Right renal pelvis (tissue), 4 donors: ENCODE measurements at places on chromosomes 12 and 14.

GRCh38 chr12:105433804-105434203 is 103.3 kb downstream of the C12orf75 start:
- no peak for DNase-seq

DNA sequence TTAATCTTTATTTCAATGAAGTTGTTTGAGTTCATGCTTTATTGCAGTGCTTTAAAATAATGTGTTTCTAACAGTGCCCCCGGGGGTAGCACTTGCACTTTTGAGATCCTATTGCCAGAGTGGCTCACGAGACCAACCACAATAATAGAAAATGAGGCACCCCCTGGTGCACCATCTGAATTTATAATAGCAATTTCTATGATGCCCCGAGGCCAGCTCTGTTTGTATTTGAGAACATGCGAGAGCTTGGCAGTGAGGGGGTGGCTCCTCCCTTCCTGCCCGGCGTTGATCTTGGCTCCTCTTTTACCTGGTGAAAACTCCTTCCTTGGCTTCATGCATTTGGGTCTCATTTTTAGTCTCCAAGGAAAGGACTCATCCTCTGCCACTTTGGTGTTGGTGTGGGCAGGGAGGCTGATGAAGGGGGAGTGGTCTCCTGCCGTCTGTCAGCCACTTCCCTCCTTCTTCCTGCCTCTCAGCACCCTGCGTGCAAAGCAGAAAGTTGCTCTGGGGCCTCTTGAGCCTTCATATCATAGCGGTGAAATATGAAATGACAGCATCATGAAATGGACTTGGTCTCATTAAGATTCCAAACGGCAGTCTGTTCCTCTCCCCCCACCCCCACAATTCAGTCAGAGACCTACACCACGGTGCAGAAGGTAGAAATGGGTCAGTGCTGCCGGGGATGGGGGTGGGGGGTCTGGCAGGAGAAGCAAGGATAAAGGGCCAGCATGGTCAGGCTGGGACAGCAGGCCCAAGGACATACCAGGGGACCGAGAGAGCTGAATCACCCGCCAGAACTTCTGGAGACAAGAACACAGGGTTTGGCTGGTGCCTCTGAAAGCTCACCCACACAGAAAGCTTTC is 17.7 kb upstream of the NRXN3 start:
- no peak for DNase-seq

DNA sequence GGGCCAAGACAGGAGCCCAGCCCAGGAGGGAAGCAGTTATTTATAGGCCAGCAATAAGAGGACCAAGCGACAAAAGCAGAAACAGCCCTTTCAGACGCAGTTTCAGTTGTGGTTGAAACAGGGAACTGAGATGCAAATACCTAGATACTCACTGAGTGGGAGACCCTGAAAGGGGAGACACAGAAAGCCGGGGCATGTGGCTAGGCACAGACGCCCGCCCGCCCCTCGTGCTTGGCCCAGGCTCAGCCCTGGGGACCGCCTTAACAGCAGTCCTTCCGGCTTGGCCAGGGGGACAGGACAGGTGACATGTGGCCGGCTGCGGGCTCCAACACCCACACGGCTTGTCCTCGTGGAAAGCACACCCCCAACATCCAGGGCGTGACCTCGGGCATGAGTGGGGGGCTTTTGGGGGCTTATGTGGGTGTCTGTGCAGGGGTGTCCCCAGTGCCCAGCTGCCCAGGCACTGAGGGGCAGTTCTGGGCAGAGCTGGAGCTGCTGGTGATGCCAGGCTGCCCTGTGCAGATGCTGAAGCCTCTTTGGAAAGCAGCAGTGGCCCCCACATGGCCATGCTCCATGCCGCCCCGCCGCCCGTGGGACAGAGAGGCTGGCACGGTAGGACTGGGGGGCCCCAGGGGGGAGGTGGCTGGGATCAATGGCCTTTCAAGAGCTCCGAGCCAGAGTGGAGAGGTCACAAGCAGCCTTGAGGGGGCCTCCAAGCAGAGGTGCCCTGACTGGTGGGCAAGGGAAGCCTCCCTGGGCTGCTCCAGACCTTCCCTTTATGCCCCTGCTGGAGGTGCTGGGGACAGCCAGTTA is 2.1 kb downstream of the PLD4 start:
- no peak for DNase-seq

- no peak for DNase-seq
Observed at GRCh38 chr14:100155049-100155621, 4.3 kb downstream of the DEGS2 start.

- no peak for DNase-seq
Observed at GRCh38 chr12:113174461-113175384, 10.6 kb downstream of the DDX54 start.

DNA sequence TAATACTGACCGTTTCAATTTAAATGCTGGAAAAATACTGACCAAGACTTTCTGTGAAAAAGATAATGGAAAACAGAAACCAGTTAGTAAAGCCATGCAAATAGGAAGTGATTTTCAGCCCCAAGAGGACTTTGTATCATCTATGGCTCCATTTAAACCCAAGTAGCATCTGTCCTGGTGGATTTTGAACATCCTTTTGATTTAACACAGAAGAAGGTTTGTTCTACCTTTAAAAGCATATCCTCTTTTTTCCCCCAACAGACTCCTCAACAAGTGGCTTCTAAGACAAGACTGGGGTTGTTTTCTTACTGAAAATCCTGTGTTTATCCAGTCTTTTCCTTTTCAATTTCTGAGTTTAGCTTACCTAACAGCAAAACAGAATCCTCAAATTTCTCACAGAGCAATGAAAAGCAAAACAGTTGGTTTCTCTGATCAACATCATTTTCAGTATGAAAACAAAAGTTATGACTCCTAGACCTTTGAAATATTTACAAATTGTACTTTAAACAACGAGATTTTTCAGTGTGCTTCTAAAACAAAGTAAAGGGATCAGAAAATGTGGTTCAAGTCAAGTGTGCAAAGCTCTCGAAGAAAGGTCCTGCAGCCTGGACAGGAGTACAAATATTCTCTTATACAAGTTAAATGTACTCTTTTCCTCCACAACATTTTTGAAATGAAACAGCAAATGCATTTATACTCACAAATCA is 2.9 kb downstream of the PHLDA1 start:
- DNase-seq, result no peak

- no peak for DNase-seq
Observed at GRCh38 chr14:70934502-70935134, 27.4 kb downstream of the PCNX1 start.

GRCh38 chr12:120110550-120111501 is 5.7 kb downstream of the RAB35 start:
- DNase-seq, result no peak

DNA sequence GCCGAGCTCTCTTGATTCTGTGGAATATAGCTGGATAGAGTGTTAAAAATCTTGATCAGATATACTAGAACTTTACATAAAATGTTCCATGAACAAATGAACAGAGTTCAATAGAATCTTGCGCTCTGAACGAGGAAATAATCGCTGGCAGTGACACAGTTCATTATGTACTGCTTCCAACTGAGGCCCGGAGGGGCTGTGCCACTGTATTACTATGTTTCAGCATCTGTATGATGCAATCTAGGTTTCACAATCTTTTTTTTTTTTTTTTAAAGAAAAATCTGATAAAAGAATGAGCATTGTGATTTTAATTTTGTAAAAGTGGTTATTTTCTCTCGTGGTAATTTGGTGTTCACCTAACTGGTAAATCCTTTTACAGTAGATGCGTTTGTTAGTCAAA is 77.2 kb downstream of the FERMT2 start:
- no peak for DNase-seq

DNA sequence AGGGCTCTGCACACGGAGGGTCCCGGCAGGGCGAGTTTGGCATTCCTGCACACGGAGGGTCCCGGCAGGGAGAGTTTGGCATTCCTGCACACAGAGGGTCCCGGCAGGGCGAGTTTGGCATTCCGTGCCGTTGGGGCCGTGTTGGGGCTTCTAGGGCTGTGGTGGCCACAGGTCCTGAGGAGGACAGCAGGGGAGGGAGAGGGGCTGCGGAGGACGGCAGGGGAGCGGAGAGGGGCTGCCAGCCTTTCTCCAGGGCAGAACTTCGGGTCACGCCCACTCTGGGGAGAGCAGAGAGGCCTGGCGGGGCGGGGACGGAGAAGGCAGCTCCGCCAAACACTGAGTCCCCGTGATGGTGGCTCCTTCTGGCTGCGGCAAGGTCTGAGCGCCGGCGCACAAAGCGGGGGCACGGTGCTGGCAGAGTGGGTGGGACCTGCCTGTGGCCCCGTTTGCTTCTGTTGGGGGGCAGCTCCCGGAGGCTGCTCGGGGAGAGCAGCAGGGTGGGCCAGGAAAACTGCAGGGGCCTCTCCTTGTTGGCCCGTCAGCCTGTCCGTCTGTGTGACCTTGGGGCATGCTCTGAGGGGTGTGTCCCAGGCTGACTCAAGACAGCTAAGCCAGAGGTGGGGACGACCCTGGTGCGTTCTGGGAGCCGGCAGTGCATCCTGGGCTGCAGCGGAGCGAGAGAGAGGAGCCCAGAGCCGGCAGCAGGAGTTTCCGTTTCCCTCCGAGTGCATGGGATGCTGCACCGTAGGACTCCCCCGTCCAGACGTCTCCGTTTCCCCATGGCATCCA is 60.2 kb downstream of the LRCOL1 start:
- DNase-seq, result no peak

DNA sequence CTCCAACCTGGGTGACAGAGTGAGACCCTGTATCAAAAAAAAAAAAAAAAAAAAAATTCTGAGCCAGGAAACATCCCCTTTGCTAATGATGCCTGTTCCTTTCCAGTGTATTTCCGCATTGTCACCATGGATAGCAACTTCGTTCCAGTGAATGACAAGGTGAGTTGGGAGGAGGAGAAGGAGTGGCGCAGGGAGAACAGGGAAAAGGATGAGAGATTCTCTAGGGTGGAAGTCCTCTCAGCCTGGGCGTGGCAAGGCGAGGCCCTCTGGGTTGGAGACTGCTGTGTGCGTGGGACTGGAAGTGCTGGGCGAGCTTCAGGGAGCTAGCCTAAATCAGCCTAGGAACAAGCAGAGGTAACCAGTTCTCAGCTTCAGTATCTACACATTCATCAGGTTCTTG is 7.2 kb downstream of the A2ML1 start:
- no peak for DNase-seq

GRCh38 chr14:37596790-37597472 is 1.5 kb downstream of the TTC6 start:
- no peak for DNase-seq

DNA sequence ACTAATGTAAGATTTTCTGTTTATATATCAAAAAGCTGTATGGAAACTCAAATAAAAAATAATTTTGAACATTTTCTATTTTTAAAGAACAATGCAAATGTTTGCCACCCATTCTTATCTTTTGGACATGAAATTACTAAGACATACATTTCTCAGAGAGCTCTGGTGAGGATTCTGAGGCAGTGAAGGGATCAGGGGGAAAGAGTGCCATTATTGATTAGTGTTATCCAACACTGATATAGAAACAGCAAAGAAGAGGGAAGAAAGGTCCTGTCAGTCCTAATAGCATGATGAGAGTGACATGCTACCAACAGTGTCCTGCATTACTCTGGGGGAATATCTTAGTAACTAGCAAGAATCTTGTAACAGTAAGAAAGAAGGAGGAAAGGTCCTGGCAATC is 282.2 kb downstream of the RPL10L start:
- DNase-seq, result no peak

GRCh38 chr14:100469632-100470522 is 117.3 kb downstream of the BEGAIN start:
- DNase-seq, result no peak

DNA sequence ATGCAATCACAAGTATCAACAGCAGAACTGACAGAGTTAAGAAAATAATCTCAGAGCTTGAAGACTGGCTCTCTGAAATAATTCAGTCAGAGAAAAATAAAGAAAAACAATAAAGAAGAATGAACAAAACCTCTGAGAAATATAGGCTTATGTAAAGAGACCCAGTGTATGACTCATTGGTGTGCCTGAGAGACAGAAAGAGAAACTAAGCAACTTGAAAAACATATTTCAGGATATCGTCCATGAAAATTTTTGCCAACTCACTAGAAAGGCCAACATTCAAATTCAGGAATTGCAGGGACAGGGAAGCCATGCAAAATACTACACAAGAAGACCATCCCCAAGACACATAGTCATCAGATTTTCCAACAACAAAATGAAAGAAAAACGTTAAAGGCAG is 56.2 kb downstream of the APOBEC1 start:
- no peak for DNase-seq

- DNase-seq, result no peak
Observed at GRCh38 chr14:58873228-58873953, 235.6 kb downstream of the DACT1 start.

GRCh38 chr14:102949801-102950451 is 27.5 kb downstream of the AMN start:
- no peak for DNase-seq

GRCh38 chr12:56080556-56081138 is 682 bp downstream of the ERBB3 start:
- no peak for DNase-seq

DNA sequence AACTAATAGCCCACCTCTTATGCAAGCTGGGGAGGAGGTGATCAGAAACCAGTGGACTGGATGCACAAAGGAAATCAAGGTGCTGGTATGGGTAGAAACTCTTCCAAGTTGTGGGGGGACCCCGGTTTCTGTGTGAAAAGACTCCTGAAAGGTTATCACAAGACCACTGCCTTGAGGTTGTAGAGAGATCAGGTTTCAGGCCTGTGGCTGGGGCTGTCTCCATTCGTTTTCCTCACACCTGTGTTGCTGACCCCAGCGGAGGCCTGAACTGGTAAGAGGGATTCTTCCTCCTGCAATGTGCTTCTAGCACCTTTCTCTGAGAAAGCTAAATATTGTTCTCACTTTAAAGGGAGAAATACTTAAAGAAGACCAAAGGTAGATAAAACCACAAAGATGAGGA is 9.3 kb upstream of the OR4K5 start:
- DNase-seq, result no peak

DNA sequence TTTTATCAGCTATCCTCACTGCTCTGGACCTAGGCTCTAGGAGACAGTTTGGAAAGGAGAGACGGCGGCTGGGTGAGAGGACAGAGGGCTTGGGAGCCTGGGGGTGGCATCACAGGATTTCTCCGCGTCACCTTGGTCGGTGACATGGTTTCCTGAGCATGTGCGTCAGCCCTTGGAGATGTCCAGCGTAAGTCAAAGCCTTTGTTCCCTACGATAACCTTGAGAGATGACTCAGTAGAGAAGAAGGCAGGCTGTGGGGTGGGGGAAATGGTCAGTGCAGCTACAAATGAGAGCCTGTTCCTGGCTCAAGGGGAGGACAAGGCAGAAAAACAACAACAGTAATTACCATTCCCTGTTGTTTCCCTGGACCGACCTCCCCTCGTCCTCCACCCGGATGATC is 90.2 kb upstream of the TBX3 start:
- DNase-seq, result no peak

DNA sequence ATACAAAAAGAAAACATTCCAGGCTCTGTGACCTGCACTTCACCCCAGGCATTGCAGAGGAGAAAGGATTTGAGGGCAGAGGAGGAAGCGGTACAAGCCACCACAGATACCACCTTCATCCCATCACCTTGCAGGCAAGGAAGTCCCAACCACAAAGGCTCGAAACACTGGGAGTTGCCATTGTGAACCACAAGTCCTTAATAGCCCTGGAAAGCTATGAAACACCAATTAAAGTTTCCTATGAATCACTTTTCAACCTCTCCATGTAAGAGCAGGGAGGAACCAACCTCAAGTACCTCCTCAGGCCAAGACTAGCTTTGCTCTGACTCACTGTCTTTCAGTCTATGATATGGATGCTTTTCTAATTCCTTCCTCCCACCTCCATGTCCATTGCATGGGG is 27.0 kb downstream of the MAP3K9 start:
- DNase-seq, result no peak
